NCI-H1048 (cell line): ENCODE measurements at places on chromosomes 6 and 20.

GRCh38 chr20:37265152-37265551 is 3.5 kb upstream of the GHRH start:
- no peak for DNase-seq

- no peak for DNase-seq
These were observed 5.0 kb upstream of the ADGRF1 start for GRCh38 chr6:47047097-47047478.

DNA sequence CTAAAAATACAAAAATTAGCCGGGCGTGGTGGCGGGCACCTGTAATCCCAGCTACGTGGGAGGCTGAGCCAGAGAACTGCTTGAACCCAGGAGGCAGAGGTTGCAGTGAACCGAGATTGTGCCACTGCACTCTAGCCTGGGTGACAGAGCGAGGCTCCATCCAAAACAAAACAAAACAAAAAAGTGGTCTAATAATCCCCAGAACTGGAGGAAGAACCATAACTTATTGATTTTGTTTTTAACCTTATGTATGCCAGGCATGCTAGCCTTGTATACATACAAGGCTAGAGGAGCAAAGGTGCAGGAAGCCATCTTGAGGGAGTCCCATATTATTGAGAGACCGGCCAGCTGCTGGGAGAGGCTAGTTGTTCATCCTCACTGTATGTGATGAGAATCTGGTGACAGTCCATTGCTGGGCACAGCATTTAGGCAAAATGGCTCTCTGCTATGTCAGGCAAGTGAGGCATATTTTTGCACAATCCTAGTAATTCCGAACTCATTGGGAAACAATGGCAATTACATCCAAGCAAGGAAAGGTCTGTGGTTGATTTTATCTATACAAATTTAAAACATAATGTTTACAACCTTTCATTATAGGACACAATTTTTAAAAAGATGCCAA is 18.0 kb downstream of the HFE start:
- DNase-seq = no peak

DNA sequence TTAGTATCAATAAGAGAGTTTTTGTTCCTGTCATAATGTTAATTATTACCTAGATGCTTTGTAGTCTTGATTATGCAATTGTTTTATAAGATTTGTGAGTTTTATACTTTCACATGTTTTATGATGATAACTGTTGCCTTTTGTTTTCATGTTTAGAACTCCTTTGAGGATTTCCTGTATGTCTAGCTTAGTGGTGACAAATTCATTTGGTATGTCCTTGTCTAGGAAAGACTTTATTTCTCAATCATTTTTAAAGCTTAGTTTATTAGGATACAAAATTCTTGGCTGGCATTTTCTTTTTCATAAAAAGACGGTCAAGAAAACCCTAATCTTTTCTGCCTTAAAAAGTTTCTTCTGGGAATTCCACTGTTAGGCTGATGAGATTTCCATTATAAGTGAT is 849.9 kb upstream of the EYS start:
- no peak for DNase-seq

DNA sequence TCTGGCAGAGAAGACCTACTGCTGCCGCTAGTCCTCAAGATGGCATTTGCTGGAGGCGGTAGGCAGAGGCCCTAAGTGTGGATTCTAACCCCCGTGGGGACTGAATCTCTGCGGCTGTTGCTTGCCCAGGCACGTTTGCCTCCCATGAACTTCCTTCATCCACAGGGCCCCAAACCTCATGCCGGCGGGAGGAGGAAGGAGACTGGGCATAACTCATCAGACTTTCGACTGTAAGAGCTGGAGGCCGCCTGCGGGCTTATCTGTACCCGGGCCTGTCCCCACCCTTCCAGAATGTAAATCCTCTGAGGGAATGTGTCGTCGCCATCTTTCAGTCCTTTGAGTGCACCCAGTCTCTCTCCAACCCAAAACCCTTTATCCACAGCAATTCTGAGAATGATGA is 990 bp downstream of the ZFP57 start:
- DNase-seq = no peak

- DNase-seq = no peak
These were observed 212.6 kb upstream of the RSPO3 start for GRCh38 chr6:126905917-126906316.

- DNase-seq = no peak
These were observed 13.3 kb downstream of the TP53INP2 start for GRCh38 chr20:34717230-34718095.

DNA sequence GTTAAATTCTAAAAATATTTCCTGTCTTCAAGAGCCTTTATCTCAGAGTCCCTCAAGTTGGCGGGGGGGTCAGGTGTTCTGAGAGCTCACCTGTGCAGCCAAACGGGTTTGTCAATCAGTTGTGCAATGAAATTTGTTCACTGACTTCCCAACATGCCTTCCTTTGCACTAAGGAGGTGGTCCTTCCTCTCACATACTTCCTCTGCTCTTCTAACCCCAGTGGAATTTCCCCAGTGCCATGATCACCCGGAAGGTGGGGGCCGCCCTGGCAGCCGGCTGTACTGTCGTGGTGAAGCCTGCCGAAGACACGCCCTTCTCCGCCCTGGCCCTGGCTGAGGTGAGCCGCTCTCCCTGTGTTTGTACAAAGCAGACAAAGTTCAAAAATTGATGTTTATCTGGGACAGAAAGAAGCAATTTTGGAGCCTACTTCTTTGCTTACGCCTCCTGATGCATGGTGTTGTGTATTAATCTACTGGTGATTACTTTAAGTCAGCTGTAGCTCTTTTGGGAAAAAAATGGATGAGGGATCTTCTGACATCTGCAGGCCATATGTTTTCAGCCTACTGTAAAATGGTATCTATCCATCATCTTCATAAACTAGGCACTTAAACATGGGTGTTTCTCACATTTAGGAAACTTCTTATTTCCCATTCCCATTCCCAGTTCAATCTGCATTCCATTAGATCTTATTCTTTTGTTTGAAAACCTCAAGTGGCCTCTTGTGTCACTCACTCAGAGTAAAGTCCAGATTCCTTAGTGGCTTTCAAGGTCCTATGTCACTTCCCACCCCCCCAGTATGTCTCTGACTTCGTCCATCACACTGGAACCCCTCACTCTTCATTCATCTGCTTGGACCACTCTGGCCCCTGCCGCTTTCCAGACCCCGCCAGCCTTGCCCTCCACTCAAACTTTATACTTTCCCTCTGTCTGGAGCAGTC is 10.1 kb downstream of the ALDH5A1 start:
- DNase-seq = no peak

- no peak for DNase-seq
These were observed 108.4 kb upstream of the SLC22A23 start for GRCh38 chr6:3565291-3565690.

- DNase-seq = no peak
These were observed 5.6 kb downstream of the ARFRP1 start for GRCh38 chr20:63702036-63702665.

DNA sequence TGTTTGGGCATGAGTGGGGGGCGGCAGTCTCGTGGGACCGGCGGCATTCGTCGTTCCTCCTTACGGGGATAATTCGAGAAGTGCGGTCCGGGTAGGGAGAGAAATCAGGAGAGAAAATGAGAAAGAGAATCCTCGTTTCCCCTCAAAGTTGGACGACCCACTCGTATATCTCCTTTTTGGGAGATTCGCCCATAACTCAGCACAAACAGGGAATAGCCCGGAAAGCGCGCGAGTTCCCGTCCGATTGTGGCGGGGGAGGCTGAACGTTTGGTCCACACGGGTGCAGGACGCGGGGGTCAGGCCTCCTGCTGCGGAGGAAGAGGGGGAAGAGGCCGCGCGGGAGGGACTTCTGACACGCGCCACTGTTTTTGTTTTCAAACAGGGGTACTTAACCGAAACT is 42.4 kb downstream of the POPDC3 start:
- no peak for DNase-seq

DNA sequence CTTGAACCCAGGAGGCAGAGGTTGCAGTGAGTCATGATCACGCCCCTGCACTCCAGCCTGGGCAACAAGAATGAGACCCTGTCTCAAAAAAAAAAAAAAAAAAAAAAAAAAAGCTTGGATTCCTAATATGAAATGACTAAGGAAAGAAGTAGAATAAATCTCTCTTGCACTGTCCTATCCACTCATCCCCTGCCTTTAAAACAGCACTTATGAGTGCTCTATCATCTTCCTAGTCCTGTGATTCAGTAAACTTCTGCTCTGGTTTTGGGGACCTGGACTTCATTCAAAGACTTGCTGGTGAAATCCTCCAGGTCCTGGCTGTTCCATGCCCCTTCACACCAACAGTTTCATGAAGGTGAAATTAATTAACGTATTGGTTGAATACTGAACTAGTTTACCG is 29.6 kb downstream of the TNFAIP3 start:
- no peak for DNase-seq

DNA sequence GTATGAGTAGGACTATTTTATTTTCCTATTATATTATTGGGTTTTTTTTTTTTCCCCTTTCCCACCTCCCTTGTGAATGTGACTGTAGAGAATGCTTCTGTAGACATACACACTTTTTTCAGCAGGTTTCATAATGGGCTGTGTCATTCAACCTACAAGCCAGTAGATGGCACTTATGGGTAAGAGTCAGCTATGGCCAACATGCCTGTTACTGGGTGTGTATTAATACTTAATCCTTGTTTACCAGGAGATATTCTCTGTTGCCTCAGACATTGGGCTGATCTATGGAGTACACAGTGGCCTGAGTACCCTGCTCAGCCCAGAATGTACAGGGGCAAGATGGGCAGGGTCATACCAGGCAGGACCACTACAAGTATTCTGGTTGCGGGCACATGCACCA is 382.5 kb downstream of the EPHA7 start:
- DNase-seq = no peak

GRCh38 chr6:37956711-37957275 is 137.3 kb downstream of the ZFAND3 start:
- DNase-seq = no peak

DNA sequence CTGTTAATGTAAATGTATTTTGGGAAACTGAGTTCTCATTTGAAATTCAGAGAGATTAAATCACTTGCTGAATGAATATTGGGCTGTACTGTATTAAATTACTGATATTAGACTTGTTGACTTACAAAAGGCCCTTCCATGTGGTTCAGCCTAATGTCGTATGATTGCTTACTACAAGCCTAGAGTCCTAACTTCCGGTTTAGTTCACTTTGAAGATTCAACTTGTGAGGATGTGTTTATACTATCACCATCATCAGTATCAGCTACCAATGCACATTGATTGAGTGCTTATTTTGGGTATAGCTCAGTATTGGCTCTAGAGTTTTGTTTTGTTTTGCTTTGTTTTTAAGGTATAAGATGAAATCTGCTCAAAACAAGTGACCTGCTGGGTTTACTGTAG is 48.3 kb downstream of the FAM217A start:
- DNase-seq = no peak

- DNase-seq = no peak
These were observed 5.4 kb downstream of the SYS1 start for GRCh38 chr20:45368221-45368980.

DNA sequence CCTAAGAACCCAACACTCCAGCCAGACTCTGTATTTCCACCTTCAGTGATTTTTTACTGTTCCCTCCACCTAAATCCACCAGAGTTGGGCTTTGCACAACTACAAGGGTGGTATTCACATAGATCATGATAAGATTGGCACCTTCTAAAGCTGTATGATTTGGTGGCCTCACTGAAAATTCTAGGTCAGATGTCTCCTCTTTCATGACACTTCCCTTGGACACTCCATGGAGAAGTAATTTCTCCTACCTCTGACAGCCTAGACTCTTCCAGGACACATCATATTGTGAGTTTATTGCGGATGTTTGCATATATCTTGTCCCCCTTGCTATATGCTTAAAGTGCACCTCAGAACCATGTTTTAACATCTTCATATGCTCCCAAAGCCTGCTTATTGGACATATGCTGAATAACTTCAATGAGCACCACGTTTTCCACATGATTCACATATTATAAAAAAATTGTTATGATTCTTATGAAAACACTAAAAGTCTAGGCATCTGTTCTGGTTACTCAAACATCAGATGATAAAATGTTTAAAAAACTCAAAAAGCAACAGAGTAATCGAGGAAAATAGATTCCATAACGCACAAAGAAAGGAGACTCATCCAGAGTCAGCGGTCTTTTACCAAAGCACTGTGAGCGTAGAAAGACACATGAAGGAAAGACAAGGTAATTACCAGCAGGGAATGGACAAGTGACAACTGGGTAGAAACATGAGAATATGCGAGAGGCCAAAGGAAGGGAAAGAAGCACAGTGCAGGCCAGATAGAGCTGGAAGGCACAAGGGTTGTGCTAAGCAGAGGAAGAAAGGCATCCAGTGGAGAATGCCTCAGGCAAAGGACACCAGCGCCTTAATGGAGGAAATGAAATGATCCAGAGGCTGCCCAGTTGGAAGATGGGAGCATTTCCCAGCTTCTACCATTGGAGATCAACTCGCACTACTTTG is 46.5 kb downstream of the KIF16B start:
- DNase-seq = no peak

DNA sequence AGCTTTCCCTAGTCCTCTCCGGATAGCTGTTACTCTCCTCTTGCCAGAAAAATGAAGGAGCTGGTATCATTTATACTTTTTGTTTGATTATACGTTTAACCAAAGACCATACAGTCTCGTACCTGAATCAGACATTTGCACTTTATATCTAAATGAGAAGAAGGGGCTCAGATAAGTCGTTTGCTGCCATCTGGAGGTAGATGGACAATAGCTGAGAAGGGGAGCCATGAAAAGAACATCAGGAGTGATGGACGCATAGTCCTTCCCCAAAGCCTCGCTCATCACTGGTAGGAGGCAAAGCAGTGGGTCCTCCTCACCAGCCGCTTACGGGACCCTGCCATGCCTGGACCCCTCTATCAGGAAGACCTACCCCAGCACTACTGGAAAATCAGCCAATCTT is 45.4 kb downstream of the RPF2 start:
- DNase-seq = no peak

GRCh38 chr6:86273936-86274335 is 631.2 kb upstream of the SYNCRIP start:
- no peak for DNase-seq

DNA sequence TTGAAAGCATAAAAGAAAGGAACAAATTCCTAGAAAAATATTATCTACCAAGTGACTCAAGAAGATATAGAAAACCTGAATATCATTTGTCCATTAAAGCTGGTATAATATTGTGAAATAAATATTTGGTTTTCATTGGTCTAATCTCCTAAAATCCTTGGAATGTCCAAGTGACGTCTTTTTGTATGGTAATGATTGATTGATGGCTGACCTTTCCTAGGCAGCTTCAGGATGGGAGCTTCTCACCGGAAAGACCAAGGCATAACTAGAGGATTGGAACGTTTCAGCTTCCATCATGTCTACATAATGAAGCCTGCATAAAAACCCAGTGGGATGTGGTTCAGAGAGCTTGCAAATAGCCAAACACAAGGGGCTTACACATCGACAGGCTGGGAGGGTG is 57.6 kb upstream of the MAN1A1 start:
- no peak for DNase-seq
